Transverse colon (tissue), 4 donors: ENCODE measurements at places on chromosomes 2 and 18.

- no peak for DNase-seq
Observed at GRCh38 chr2:41768310-41768709, 279.5 kb upstream of the PKDCC start.

DNA sequence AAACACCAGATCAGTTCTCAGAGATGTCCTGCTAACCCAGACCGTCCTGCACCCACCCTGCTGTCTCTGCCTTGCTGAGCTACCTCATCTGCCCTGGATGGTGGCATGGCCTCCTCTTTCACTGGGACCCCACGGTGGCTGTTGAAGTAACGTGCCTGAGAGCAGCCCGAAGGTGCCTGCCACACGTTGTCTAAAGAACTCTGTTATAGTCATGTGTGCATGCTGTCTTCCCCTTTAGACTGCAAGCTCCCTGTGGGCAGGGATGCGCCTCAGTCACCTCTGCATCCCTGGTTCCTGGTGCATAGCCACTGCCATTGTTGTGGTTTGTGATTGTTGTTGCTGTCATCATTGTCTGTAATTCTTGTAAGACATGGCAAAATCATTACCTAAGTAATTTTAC lies 235.9 kb downstream of the EIPR1 start:
- no peak for DNase-seq

DNA sequence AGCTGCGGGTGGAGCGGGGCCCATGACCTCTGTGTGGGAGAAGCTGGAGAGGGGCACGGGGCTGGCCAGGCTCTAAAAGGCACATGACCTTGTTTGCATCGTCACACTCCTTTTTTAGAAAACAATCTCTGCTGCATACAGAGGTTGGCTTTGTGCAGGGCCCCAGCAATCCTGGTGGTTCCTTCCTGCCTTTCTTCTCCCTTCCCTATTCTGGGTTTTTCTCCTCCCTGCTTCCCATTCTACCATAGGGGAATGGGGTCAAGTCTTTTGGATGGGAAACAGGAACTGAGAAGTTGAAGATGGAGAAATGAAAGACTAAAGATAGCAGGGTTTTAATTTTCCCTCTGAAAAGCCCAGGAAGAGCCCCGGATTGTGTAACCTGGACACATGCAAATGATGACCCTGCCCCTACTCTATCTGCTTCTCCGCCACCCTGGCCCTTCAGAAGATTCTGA lies 53.9 kb downstream of the ASAP2 start:
- no peak for DNase-seq

- DNase-seq, result peak; percentile 38
Observed at GRCh38 chr2:75608684-75609333, 37.8 kb upstream of the MRPL19 start.

GRCh38 chr2:234425639-234426603 lies 71.0 kb downstream of the ARL4C start:
- peak; percentile 77 for DNase-seq

- DNase-seq, result no peak
Observed at GRCh38 chr2:16438613-16439321, 226.9 kb downstream of the CYRIA start.

DNA sequence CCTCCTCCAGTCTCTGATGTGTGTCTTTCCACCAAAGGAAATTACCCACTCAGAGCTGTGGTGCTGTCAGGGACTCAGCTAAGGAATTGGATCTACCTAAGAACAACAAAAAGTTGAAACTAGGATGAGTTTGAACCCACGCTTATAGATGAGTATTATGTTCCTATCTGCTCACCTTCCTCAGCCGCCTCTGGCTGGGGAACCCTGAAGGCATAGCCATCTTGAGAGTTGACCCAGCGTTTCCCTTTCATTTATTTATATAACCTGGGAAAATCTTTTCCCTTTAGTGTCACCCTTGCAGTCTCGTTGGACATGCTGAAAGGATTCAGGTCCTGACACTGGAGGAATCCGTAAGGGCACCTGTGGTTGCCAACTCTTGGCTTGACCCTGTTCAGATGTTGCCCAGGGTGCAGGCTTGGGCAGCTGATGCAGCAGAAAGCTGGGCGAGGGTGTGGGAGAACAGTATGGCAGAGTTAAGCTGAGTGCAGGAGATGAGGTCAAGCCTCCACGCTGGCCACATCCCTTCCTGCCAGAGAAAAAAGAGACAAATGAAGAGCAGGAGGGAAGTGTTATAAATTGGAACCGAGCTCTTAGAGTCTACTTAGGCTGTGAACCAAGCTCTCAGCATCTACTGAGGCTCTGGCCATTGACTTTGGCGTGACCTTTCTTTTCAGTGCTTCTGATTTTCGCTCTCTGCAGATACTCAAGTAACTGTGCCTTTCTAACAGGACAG lies 1.9 kb downstream of the CDH20 start:
- DNase-seq, result no peak

DNA sequence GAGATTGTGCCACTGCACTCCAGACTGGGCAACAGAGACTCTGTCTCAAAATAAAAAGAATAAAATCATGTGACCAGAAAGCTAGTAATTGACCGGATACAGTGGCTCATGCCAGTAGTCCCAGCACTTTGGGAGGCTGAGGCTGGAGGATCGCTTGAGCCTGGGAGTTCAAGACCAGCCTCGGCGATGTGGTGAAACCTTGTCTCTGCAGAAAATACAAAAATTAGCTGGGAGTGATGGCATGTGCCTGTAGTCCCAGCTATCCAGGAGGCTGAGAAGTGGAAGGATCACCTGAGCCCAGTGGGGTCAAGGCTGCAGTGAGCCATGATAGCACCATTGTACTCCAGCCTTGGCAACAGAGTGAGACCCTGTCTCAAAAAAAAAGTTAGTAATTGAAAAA lies 36.8 kb downstream of the COX7A2L start:
- no peak for DNase-seq

- peak; percentile 96 for DNase-seq
Observed at GRCh38 chr2:112869258-112869842, 32.8 kb upstream of the IL1B start.

GRCh38 chr2:18467749-18468360 lies 92.6 kb downstream of the RDH14 start:
- no peak for DNase-seq

DNA sequence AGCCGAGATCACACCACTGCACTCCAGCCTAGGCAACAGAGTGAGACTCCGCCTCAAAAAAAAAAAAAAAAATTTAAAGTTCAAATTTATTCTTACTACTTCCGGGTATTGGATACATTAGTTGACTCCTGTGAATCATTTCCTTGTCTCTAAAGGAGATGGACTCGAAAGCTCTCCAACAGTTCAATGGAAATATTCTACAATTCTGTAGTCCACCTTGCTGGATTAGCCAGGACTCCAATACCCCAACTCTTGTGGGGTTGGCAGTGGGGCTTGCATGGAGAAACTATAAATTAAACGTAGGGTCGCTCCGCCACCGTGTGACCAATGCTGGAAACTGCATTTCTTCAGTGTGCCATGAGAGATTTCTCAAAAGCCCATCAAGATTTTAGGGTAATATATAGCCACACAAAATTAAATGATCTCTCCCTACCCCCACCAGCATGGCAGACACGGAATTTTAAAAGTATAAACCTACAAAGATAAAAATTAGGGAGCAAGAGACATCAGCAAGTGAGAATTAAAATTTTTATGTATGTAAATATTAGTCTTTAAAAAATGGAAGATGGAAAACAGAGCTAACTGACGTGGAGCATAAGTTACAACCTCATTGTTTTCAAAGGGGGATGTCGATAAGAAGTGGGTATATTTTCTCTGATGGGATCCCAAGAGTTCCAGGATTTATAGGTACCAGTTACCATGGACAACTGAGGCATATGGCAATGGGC lies 27.8 kb upstream of the GAREM2 start:
- DNase-seq, result peak; percentile 64

DNA sequence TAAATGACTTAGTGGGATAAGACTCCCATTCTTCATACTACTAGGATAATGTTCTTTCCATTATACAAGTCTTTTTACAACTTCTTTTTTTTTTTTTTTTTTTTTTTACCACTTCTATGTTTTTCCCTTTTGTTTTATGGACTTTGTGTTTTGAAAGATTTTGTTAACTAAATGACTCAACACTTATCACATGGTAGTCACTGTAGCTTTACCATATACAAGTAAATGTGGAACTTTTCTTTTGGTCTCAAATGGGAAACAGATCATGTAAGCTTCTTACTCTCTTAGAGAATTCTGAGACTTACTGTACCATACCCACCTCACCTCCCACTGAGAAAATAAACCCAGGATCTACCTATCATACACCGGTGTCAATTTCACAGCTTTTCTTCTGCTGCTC lies 590.3 kb upstream of the CDH2 start:
- DNase-seq, result no peak

- DNase-seq, result no peak
Observed at GRCh38 chr2:102041351-102041750, 49.6 kb downstream of the IL1R2 start.

- no peak for DNase-seq
Observed at GRCh38 chr2:200435379-200435778, 74.5 kb downstream of the KCTD18 start.

DNA sequence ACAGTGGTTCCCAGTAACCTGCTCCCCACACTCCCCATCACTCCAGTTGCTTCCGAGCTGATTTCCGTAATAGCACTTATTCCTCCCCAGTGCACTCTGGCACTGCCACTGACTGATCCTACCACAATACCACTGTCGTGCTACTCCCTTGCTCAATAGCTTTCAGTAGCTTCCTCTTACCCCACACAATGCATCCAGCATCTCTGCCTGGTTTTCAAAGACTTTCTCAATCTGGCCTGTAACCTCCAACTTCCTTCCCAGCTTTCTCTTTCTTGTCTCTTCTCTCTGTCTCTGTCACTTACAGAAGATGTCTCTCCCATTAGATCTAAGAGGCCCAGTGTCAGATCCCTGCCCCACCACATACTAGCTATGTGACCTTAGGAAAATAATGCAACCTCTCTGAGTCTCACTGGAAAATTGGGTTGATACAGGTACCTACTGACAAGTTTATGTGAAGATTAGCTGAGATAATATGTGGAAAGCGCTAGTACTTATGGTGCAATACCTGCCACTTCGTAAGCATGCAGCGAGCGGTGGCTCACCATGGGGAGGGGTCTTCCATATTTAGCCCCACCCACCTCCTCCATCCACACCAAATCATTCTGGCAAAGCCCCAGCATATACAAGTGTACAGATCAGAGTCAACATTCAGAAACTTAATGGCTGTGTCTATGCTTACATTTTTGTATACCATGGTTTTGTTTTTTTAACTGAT lies 36.7 kb downstream of the SFXN5 start:
- DNase-seq, result no peak

- no peak for DNase-seq
Observed at GRCh38 chr2:122237450-122237849, 482.0 kb downstream of the TSN start.

DNA sequence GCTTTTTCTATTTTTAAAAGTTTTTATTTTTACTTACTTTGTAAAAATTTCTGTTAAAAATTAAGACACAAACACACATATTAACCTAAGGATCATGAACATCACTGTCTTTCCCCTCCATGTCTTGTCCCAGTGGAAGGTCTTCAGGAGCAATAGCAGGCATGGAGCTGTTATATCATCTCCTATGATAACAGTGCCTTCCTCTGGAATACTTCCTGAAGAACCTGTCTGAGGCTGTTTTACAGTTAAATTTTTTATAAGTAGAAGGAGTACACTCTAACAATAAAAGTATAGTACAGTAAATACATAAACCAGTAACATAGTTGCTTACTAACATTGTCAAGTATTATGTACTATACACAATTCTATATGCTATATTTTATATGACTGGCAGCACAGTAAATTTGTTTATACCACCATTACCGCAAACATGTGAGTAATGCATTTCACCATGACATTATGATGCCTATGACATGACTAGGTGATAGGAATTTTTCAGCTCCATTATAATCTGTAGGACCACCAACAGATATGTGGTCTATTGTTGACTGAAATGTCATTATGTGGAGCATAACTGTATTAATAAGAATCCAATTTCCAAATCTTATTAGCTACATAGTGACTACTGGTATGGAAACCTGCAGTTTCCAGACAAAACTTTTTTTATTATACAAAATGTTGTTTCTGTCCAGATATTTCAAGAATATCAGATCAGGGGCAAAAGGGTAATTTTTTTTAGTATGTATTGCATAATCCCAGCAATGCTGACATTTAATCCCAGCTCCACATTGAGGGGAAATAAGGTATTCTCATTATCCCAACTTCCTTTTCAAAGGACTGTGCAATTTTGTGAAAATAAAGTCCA lies 337.2 kb upstream of the SLC39A10 start:
- no peak for DNase-seq

DNA sequence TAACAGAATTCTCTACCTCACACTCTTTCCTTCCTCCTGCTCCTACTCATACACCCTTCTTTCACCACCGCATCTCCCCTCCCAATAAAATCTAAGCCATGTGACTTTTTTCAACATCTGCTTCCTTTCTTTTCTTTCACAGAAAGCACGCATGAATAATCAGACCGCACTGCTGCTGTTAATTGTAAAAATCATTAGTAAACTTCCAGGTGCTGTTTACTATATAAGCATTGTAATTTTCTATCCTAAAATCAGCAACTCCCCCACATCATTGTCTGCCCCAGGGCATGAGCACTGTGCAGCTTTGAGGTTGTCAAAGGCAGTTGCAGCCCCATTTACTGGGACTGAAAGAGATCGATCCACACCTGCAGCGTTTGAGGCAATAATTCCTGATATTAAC lies 782.6 kb upstream of the ID2 start:
- no peak for DNase-seq

DNA sequence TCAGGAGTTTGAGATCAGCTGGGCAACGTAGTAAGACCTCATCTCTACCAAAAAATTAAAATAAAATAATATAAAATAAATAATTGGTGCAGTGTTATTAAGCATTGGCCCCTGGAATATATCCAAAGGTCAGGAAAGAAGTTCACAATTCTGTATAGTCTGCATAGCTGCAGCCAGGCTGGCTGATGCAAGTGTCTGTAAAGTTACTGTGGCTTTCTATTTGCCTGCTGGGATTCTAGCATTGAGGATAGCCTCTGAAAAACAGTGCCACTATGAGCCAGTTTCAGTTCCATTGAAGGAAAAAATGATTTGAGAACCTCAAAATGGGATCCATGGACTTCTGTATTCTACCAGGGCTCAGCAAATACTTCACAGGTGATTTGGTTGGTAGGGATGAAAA lies 208.6 kb downstream of the PARD3B start:
- no peak for DNase-seq

DNA sequence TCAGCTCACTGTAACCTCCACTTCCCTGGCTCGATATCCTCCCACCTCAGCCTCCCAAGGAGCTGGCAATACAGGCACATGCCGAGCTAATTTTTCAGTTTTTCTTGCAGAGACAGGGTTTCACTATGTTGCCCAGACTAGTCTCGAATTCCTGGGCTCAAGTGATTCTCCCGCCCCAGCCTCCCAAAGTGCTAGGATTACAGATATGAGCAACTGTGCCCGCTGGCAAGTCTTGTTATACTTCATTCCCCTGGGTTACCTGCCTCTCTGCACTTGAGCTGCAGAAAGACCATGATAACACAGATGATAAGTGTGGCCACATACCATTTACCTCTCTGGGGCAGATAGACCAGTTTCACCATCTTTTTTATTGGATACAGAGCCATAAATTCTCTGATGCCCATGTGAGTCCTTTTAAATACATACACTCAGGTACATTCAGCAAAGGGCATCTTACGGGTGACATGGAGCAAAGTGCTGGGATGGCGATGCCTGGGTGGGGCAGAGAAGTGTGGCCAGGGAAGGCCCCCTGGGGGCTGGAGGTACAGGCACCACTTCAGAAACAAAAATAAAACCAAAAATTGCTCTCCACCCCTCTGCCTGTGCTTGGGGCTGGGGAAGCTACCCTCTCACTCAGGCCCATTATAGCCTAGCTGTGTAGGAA lies 20.4 kb downstream of the CCT7 start:
- no peak for DNase-seq
